Mesothelial cell of epicardium (in vitro differentiated cells): ENCODE measurements at places on chromosomes 5 and 9.
A peak's percentile ranks its signal among the peaks of the same experiment; 100 is the strongest.

DNA sequence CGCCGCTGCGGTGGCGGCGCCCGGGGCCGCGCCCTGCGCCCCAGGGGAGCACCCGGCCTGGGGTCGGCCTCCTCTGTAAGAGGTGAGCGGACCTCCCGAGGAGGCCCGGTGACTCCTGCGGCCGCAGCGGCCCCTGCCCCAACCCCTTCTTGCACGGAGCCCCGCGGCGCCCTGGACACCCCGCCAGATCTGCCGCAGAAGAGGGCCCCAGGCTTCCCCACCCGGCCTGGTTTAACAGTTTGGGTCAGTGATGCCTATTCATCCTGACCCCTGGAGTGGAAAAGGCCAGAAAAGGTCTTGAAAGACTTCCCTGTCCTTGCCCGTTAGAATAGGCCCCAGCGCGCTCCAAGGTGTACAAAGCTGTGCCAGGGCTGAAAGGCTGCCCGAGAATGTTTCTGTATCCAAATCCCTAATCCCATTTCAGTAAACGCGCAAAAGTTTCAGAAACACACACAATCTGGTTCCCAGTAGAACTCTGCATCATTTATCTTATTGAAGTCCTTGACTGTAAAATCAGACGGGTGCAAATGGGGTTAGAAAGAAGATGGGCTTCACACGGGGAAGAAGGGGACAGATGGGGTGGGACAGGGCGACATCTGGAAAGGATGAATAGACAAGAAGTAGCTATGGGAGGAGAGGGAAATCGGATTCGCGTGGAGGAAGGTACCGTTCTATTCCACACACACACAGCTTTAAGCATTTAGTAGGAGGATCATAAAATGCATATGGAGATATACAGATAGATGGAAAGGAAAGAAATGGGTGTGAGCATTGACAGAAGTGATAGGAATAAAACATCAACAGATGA lies 1.1 kb upstream of the SSBP2 start:
- no peak for DNase-seq

DNA sequence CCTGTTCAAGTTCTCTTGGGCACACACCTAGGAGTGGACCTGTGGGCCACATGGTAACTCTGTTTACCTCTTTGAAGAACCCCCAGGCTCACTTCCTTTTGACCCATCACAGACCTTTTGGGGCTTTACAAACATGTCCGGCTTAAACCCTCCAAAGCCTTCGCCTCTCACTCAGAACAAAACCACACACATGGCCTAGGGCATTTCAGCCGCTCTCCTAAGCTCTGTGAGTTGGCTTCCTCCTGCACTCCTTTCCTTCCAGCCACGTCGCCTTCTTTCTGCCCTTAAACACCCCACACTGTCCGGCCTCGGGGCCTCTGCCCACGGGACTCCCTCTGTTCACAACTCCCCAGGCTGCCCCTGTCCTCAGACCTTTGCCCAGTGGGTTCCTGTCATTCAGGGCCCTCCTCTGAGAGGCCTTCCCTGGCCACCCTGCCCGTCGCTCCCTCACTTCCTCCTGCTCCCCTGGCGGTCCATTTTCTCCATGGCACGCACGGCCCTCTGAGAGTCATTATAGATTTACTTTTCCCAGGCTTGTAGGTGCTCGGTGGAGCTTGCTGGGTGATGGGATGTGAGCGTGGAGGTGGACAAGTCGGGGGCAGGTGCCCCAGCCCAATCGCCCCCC lies 1.9 kb downstream of the DOK3 start:
- DNase-seq = no peak

DNA sequence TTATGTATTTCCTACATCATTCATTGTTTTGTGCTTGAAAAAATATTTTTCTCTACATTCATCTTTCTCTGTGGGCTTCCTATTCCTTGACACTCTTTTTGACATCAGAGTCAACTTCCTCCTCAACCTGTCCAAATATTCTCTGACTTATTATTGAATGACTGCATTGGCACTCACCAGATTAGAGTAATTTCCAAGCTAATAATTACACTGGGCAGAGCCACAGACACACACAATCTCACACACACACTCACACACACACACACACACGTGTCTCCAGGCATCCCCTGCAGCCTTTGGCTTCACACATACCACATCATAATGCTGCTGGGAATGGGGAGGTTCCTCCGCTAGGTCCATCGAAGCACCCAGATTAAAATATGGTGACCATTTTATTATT lies 184.5 kb downstream of the SYK start:
- no peak for DNase-seq

GRCh38 chr5:91095786-91096385 lies 287.2 kb downstream of the ARRDC3 start:
- DNase-seq = no peak

GRCh38 chr5:13339093-13339492 lies 605.4 kb downstream of the DNAH5 start:
- DNase-seq = no peak

DNA sequence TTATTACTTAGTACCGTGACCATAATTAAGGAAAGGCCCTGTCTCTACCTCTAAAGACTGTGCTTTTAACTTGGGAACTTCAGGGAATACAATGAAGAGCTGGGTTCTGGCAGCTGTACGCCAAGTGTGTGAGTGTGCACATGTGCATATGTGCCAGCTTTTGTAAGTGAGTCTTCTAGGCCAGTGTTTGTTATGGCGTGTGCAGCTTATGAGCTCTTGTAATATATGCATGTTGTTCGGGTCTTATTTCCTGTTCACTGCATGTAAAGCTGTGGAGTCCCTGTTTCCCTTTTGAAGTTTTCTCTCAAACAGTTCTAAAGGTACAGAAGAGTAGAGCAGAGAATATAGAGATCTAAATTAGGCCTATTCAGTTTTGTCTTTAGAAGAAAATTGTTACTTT lies 30.5 kb downstream of the TGFBR1 start:
- no peak for DNase-seq

DNA sequence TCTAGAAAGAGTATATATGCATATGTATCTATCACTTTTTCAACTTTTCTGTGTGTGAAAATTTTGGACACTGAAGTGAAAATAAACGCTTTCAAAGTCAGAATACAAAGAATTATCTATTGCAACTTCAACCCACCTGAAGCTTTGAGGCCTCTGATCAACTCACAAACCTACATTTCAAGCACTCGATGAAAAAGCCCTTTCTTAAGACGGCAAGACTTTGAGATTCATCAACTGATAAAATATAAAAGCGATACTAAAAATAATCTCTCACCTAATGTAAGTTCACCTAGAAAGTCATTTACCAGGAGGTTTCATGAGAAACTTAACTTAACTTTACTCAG lies 1.2 kb downstream of the GOLPH3 start:
- no peak for DNase-seq

DNA sequence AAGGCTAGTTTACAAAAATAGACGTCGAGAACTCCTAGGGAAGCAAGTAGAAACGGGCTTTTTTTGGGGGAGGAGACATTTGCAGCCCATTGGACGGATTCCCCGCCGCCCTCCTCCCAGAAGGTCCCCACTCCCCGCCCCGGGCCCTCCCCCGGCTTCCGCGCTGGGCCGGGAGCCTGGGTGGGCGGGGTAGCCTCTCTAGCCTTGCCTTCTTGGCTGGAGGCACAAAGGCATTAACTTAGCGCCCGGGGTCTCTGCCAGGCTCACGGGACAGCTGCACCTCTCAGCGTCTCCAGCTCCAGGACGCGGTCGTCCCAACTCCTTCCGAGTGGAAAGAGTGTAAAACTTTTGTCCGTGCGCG lies at the start of gene DMRTA1:
DMRTA1 (plus strand) TSS at position 236 of the 361 bp plus-strand sequence. CDS start 242 bp downstream, outside the sequence.
- DNase-seq = peak; percentile 45

- DNase-seq = peak; percentile 74
Measured at GRCh38 chr9:2621722-2622460, at the start of gene VLDLR. TSS of gene VLDLR (plus strand) at chr9:2621787. CDS start at chr9:2622190, 403 bp downstream.

GRCh38 chr9:20144197-20144596 lies 355.4 kb upstream of the SLC24A2 start:
- no peak for DNase-seq

DNA sequence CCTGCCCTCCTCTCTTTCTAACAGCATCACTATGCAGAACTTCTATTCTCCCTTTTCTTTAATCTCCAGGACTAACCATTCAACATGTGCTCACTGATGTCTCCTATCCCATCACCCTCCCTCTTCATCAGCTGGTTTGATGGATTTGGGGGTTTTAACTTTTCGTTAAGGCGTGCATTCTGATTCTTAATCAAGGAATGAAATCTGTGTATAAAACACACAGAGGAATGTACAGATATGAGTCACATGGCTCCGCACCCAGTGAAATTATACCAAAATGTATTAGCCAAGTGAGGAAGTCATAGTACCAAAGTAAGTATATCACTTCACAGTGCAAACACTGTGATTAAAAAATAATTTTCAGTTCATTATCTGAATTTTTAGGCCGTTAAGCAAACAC lies 35.2 kb downstream of the MARCHF11 start:
- no peak for DNase-seq

DNA sequence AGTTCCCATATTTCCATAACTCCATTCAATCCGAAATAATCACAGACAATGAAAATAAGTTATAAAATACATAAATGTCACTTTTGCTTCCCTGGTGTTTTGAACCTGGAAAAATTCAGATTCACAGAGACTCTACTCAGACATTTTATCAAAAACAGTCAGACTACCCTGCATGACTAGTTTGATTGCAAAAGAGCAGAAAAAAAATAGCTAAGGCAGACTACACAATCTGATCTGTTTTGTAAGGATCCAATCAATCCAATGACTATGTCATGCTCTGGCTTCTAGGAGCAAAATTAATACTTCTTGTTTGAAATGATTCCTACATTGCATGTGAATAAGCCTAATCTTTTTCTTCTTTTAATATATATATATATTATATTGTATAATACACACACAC lies 1262.6 kb downstream of the EFNA5 start:
- DNase-seq = no peak

- no peak for DNase-seq
Measured at GRCh38 chr5:2740051-2740875, 11.2 kb downstream of the IRX2 start.

DNA sequence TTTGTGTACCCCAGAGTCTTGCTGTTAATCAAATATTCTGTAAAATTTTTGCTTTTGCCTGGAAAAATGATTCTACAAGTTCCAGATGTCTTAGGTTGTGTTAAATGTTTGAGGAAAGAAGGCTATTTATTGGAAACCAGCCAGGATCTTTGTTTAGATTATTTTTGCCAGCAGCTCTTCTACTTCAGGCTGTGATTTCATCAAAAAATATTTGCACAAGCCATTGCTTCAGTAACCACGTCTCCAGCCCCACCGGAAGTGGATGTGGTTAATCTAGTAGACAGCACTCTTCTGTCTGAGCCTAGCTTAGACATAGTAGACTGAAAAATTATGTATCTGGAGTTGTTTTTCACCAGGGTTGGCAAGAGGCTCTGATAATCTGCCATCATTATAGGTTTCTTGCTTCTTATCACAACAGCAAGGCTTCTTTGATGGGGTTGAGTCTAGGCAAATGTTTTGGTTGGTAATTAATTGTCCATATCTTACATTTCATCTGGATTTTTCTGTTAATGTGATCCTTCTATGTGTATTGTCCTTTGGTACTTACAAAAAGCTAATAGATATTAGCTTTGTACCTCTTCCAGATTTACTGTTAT lies 17.1 kb downstream of the KCTD16 start:
- DNase-seq = no peak

DNA sequence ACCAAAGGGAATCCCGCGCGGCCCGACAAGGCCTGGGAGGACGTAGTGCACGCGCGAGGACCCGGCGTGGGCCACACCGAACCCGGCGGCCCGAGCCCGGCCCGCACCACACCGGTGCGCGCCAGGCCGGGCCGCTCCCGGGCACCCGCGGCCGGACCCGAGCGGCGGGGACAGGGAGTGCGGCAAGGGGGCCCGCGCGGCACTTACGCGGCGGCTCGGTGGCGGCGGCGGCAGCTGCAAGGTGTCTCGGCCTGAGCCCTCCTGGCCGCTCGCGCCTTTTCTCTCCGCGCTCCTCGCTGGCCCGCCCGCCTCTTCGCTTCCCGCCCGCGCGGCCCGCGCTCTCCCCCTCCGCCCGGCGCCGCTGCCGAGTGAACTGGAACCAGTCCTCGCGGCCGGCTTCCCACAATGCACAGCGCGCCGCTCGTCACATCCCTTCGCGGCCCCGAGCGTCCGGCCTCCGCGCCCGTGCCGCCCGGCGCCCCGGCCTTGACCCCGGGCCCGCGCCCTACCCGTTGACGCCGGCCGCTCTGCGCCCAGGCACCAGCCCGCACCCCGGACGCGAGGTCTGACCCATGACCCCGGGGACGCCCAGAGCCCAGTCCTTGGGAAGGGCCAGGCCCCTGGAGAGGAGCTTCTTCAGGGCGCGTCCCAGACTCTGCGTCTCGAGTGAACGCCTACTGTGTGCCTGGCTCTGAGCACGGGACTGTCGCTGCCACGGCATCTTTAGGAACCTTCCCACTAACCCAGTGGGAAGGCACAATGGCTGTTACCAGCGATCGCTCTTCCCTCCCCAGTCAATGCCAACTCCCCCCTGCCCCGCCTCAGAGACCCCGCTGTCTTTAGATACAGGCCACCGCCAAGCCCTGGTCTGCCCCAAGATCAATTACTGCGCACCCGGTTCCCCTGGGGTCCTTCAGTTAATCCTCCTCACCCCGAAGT lies at the start of gene MACROH2A1:
MACROH2A1 (minus strand) TSS at position 377 of the 939 bp plus-strand sequence. CDS start 10,138 bp downstream, outside the sequence.
- DNase-seq = peak; percentile 70

GRCh38 chr5:1542781-1543180 lies 19.0 kb upstream of the LPCAT1 start:
- DNase-seq = no peak

- DNase-seq = no peak
Measured at GRCh38 chr9:36218411-36218901, 27.7 kb downstream of the CLTA start.

GRCh38 chr5:74126294-74126693 lies 500.3 kb downstream of the ARHGEF28 start:
- DNase-seq = no peak

DNA sequence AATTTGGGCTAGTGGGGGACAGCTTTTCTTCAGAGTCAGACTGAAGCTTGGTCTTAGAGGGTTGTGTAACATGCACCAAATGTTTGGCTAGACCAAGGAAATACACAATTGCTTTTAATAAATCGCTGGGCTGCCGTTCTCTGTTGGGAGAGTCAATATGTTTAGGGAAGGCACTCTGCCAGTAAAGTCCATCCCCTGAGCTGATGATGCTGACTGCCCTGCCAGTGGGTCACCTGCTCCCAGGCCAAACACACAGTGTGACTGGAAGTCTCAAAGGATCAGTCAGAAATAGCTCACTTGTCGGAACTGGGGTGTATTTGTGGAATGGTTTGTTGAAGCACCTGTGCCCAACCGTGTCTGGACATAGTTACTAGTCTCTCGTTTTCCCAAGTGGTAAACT lies 17.9 kb upstream of the ZNF474 start:
- no peak for DNase-seq

DNA sequence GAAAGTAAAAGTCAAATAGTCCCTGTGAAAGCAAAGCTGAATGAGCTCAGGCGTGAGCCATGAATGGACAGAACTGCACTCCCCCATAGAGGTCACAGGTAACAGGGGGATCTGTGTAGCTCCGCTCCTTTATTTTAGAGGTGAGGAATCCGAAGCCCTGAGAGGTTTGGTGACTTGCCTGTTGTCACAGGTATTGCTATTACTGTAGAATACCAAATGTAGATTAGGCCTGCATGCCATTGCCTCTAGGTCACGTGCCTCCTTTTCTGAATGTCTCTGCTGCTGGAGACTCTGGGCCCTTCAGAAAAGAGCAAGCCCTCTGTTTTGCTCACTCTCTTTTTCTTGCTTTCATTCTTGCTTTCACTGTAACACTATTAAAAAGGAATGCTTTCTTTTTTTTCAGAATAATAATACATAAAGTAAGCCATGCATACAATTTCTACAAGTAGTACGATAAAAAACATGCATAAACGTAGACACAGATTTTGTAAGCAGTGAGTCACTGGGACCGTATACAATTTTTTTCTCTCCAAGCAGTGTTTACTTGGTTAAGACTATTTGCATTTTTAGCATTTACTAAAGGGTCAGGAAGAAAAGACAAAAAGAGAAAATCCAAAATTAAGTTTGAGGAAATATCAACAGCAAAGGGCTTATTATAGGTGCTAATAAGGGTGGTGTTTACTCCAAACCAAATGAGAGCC lies 568.7 kb upstream of the ADAMTS16 start:
- no peak for DNase-seq
